ENCODE measurements at places on chromosomes 13 and 19. TPM values are rescaled to one million over a fixed set of nuclear protein-coding genes. Genes with fewer than 3 reads are reported as not detected.

DNA sequence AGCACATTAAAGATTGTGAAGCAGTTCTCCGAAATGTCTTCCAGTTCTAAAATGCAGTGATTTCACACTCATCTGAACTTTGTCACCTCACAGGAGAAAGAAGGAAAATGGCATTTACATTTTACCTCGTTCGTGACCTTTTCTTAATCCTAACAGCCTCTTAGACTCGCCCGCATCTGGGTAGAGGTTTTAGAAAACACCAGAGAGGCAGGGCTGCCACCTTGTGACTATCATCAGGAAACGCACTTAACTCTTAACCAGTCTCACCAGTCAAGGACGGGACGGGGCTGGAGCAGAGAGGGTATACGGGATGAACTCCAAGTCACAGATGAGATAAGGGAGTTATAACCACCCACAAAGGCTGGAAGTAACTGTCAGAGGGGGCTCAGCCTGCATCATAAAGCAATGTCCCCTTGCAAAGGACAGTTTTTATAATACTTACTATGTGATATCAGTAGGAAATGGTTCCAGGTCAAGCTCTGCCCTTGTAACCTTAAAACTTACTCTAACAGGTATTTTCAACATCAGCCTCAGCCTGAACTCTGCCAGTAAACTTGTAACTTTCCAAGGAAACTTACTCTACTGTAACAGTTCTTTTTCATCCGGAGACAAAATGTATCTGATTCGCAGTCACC is 8.6 kb upstream of the CEACAM6 start:
- H3K36me3 ChIP-seq: no peaks in the 10 kb centered on the region
- DNase-seq: no peak
- peaks cover 3% of the 10 kb centered on the region for H3K27me3 ChIP-seq
- H3K4me3 ChIP-seq: no peak overlapping the region
- no peaks in the 10 kb centered on the region for H3K4me1 ChIP-seq

GRCh38 chr13:49830721-49831120 is 38.2 kb upstream of the KPNA3 start:
- no peaks in the 10 kb centered on the region for H3K4me1 ChIP-seq
- DNase-seq: no peak
- H3K36me3 ChIP-seq: no peaks in the 10 kb centered on the region
- H3K27me3 ChIP-seq: no peaks in the 10 kb centered on the region
- H3K27ac ChIP-seq: no peak overlapping the region

- H3K4me3 ChIP-seq: no peak overlapping the region
- no peaks in the 10 kb centered on the region for H3K4me1 ChIP-seq
- H3K27ac ChIP-seq: no peak overlapping the region
- no peak for DNase-seq
- no peaks in the 10 kb centered on the region for H3K27me3 ChIP-seq
- peaks cover 7% of the 10 kb centered on the region for H3K36me3 ChIP-seq
Measured at GRCh38 chr13:113047587-113047986, 58.0 kb upstream of the F7 start.

GRCh38 chr19:10533646-10534386 is 9.9 kb upstream of the ATG4D start:
- no peak for DNase-seq
- no peak overlapping the region for H3K4me3 ChIP-seq
- no peak overlapping the region for H3K27ac ChIP-seq
- no peaks in the 10 kb centered on the region for H3K4me1 ChIP-seq
- no peaks in the 10 kb centered on the region for H3K27me3 ChIP-seq
- H3K36me3 ChIP-seq: no peaks in the 10 kb centered on the region

DNA sequence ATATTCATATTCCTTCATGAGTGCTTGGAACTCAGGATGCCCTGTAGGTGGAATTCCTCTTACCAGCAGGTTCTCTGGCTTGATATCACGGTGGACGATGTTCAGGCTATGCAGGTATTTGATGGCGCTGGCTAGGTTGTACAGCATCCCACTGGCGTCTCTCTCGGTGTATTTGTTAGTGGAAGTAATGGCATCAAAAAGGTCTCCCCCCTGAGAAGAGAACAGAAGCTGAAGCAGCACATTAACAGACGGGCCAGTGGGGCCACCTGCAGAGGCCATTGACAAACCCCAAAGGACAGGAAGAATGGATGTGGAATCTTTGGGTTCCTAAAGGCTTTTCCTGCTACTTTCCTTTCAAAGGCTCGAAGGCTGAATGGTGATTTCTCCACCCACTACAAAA is 308.5 kb downstream of the DCLK1 start:
- H3K4me3 ChIP-seq: no peak overlapping the region
- no peaks in the 10 kb centered on the region for H3K27me3 ChIP-seq
- DNase-seq: no peak
- no peak overlapping the region for H3K27ac ChIP-seq
- no peaks in the 10 kb centered on the region for H3K4me1 ChIP-seq

DNA sequence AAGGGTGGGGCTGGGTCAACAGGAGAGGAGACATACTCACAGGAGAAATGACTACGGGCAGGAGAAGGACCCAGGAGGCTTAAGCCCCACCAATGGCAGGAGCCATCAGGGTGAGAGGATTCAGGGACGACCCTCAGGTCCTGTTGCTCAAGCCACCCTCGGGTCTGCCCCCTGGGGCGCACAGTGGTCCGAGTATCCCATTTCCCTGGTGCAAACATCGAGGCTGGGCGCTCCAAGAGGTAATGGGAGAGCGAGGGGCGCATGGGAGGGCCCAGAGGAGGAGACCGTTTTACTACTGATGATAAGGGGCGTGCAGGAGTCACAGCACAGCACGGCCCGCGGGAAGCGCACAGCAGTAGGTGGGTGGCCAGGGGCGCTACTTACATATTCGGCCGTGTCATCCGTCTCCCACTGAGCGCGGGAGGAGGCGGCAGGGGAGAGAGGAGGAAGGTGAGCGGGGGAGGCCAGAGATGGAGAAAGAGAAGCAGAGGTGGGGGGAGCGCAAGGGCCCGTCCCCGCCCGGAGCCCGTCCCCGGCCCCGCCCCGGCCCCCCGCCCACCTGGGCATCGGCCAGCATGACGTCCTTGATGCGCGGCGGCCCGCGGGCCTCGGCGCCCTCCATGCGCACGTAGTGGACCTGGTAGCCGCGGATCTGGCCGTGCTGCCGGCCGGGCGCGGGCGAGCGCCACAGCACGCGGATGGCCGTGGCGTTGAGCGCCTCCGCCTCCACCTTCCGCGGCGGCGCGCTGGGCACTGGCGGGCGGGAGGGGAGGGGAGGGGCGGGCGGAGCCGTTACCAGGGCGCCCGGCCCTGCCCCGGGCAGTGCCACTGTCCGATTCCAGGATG is 111.5 kb downstream of the PTPRS start:
- H3K36me3 ChIP-seq: no peaks in the 10 kb centered on the region
- no peak overlapping the region for H3K4me3 ChIP-seq
- DNase-seq: no peak
- no peaks in the 10 kb centered on the region for H3K4me1 ChIP-seq
- no peaks in the 10 kb centered on the region for H3K27me3 ChIP-seq

DNA sequence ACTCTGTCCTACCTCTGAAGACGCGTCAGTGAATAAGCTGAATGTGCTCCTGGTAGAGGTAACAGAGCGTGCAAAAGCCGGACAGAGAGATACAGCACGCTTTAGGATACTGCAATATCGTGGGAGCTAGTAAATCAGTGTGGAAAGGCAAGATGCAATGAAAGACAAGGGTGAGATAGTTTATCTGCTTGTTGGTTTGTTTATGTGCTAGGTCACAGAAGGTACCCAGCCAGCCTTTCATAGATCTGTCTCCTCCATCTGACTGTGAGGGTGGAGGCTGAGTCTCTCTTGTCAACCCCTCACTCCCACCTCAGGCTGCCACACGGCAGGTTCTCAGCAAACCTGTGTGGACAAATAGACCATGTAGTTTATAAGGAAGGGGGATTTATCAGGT is 904 bp upstream of the GIPC1 start:
- H3K27me3 ChIP-seq: no peaks in the 10 kb centered on the region
- peaks cover 30% of the 10 kb centered on the region for H3K4me1 ChIP-seq
- DNase-seq: no peak

DNA sequence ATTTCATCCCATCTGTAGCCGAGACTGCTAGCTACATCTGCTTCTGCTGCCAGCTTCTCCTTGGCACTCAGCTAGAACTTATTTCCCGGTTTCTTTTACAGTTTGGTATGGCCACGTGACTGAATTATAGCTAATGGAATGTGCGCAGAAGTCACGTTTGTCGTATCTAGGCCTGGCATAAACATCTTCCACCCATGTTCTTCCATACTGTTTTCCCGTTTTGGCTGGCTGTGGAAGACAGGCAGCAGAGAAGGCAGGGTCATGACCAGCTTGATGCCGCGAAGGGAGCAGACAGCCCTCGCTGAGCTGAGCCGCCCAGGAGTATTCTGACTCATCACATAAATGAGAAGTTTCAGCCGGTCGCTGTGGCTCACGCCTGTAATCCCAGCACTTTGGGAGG is 186.7 kb downstream of the RFC3 start:
- H3K4me1 ChIP-seq: peaks cover 5% of the 10 kb centered on the region
- H3K36me3 ChIP-seq: no peaks in the 10 kb centered on the region
- no peaks in the 10 kb centered on the region for H3K27me3 ChIP-seq
- no peak for DNase-seq

GRCh38 chr13:39672378-39673132 is 17.1 kb downstream of the COG6 start:
- no peak for DNase-seq
- no peak overlapping the region for H3K4me3 ChIP-seq
- H3K36me3 ChIP-seq: peaks cover 3% of the 10 kb centered on the region
- no peak overlapping the region for H3K27ac ChIP-seq

DNA sequence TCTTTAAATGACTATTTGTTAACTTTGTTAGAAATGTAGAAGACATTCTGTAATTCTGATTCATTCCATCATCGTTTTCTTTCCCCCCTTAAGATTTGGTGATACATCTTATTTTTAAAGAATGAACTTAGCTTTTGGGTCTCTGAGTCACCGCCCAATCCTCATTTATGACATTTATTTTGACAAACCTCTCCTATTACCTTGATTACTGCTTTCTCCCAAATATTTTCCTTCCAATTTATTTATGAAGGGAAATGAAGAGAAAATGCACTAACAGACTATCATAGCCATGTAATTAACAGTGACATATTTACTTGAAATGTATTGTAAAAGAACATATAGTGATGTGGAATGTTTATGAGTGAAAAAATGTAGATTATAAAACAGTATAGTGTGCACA is 241.6 kb downstream of the DCLK1 start:
- H3K27me3 ChIP-seq: no peaks in the 10 kb centered on the region
- no peaks in the 10 kb centered on the region for H3K36me3 ChIP-seq
- H3K4me3 ChIP-seq: no peak overlapping the region

DNA sequence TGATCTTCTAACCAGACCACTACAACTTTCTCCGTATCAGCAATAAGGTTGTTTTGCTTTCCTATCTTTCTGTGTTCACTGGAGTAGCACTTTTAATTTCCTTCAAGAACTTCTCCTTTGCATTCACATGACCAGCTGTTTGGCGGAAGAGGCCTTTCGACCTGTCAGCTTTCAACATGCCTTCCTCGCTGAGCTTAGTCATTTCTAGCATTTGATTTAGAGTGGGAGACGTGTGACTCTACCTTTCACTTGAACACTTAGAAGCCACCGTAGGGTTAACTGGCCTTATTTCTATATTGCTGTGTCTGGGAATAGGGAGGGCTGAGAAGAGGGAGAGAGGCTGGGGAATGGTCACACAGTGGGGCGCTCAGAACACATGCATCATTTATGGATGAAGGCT is 104.7 kb downstream of the TUBGCP3 start:
- H3K27me3 ChIP-seq: no peaks in the 10 kb centered on the region
- H3K36me3 ChIP-seq: peaks cover 7% of the 10 kb centered on the region
- no peak for DNase-seq
- H3K4me1 ChIP-seq: no peaks in the 10 kb centered on the region
- H3K4me3 ChIP-seq: no peak overlapping the region

DNA sequence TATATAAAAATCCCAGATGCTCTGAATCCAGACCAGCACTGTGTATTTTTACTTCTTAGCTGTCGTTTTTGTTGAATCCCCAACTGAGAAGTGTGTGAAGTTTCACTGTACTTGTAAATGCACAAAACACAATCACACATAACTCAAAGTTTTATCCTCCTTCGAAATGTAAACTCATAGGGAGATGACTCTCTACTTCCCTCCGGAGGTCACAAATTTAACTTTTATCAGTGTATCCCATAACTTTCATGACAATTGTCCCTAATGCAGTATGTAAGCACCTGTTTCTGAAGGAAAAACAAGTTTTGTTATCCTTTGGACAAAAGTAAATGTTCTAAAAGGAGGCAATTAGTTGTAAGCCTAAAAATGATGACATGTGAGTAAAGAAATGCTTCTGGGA is 665.0 kb upstream of the SLITRK6 start:
- no peaks in the 10 kb centered on the region for H3K4me1 ChIP-seq
- no peak overlapping the region for H3K27ac ChIP-seq
- no peaks in the 10 kb centered on the region for H3K36me3 ChIP-seq
- H3K4me3 ChIP-seq: no peak overlapping the region
- no peaks in the 10 kb centered on the region for H3K27me3 ChIP-seq
- DNase-seq: no peak

GRCh38 chr19:30390356-30390988 is 18.3 kb downstream of the ZNF536 start:
- H3K4me1 ChIP-seq: no peaks in the 10 kb centered on the region
- no peaks in the 10 kb centered on the region for H3K36me3 ChIP-seq
- no peaks in the 10 kb centered on the region for H3K27me3 ChIP-seq
- H3K27ac ChIP-seq: no peak overlapping the region
- no peak for DNase-seq

DNA sequence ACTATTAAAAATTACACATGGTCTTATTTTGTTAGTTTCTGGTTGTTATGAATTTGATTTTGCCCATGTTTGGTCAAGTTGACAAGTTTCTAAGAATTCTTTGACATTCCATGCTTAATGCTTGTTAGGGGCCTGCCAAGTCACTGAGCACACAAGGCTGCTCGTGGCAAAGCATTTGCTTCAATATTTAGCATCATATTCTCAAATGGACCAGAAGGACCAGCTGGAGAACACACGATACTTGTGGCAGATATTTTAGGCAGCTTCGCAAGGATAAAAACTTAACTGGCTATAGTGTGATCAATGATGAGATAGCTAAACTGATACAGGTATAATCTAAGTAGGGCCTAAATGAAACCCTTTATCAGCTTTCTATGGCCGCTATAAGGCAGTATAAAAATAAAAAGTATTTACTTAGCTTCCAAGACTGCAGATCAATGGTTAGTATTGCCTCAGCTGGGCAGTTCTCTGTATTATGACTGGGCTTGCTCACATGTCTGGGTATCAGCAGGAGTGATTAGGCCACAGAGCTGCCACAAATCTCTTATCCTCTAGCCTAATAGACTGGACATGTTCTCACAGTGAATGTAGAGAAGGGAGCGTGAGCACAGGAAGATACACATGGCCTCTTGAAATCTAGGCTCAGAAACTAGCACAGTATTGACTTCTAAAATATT is 155.9 kb upstream of the SPRY2 start:
- H3K27ac ChIP-seq: no peak overlapping the region
- no peaks in the 10 kb centered on the region for H3K36me3 ChIP-seq
- H3K4me3 ChIP-seq: no peak overlapping the region

- no peaks in the 10 kb centered on the region for H3K4me1 ChIP-seq
- no peak overlapping the region for H3K27ac ChIP-seq
- DNase-seq: no peak
Measured at GRCh38 chr19:34818270-34818669, 45.3 kb upstream of the ZNF599 start.

Gene N4BP2L1
- total RNA-seq: 64.6 TPM

Gene MBD3L2
- not detected for total RNA-seq

Gene ZNF460
- total RNA-seq: 54.4 TPM

Gene GARIN5A
- total RNA-seq: 0.70 TPM

Gene GIPR
- 0.05 TPM for total RNA-seq
